Naive thymus-derived CD8-positive, alpha-beta T cell (primary cell): ENCODE measurements at places on chromosomes 7 and 10. TPM values are rescaled to one million over a fixed set of nuclear protein-coding genes. Genes with fewer than 3 reads are reported as not detected.

GGCT gene
- total RNA-seq = 15.7 TPM

DNA sequence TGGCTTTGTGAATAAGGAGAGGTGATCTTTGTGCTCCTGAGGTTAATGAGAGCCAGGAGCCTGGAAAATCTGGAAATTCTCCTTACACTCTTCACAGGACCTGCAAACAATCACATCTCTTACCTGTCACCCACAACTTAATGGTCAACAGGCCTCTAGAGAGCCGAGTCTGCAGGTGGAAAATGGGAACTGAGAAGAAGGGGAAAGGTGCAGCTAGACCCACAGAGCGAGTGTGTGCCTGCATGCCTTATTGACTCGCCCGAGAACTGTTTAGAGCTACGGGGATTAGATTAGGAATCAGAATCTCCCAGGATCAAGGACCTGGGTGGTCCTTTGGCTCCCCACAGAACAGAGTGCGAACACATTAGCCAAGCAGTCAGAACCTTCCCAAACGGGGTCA, 329.6 kb downstream of the PTEN start:
- DNase-seq = no peak
- H3K4me3 ChIP-seq = peak overlapping the region; percentile 76
- H3K36me3 ChIP-seq = peaks cover 11% of the 10 kb centered on the region

DNA sequence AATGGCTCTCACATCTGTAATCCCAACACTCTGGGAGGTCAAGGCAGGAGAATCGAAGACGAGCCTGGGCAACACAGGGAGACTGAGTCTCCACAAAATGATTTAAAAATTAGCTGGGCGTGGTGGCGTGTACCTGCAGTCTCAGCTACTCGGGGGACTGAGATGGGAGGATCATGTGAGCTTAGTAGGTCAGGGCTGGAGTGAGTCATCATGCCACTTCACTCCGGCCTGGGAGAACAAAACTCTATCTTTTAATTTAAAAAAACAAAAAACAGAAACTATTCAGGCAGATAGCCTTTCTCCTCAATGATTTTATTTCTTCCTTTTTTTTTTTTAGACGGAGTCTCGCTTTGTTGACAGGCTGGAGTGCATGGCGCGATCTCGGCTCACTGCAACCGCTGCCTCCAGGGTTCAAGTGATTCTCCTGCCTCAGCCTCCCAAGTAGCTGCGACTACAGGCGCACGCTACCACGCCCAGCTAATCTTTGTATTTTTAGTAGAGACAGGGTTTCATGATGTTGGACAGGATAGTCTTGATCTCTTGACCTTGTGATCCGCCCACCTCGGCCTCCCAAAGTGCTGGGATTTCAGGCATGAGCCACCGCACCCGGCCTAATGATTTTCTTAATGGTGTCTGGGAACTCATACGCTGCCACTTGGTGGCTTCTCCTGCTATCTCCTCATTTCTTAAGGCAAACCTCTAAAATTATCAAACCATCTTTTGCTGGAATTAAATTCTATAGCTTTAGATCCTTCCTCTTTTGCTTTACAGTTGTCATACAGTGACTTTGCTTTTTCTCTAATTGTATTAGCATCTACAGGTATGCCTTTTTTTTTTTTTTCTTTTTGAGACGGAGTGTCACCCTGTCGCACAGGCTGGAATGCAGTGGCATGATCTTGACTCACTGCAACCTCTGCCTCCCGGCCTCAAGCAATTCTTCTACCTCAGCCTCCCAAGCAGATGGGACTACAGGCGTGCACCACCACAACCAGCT, 22.9 kb downstream of the SRPK2 start:
- no peaks in the 10 kb centered on the region for H3K27me3 ChIP-seq
- H3K4me3 ChIP-seq = no peak overlapping the region
- peaks cover 16% of the 10 kb centered on the region for H3K4me1 ChIP-seq

DNA sequence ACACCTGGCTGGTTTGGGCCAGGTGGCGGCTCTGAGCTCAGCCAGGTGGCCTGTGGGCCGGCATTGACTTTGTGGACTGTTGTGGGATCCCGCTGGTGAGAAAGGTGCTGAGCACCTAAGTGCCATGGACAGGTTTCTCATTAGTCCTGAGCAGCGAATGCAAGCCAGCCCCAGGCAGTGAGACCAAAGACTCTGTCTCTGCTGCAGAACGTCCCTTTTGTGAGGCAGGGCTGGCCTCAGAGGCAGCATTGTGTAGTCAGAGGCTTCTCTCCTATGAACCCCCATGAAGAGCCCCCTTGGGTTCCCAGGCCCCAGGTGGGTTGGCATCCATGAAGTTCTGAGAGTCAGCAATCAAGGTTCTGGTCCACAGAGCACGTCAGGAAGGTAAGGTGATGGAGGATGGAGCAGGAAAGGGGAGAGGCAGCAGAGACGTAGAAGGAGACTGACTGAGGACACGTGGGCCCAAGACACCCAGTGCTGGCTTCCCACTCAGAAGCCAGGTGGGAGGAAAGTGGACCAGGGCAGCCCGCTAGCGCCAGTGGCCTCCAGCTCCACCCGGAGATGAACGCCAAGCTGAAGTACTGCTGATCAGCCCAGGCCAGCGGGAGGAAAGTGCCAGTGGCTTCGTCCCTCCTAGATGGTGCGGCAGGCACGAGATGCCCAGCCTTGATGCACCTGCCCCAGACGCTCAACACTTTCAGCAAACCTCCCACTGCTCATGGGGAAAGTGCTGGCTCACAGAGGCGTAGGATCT, 19.2 kb upstream of the PTPRN2 start:
- no peak overlapping the region for H3K27ac ChIP-seq
- peaks cover 3% of the 10 kb centered on the region for H3K4me1 ChIP-seq
- H3K27me3 ChIP-seq = no peaks in the 10 kb centered on the region
- DNase-seq = no peak

SYPL1 gene
- total RNA-seq = 56.8 TPM

PMPCB gene
- 80.0 TPM for total RNA-seq

OR9A4 gene
- not detected for total RNA-seq
